Astrocyte of the cerebellum (primary cell): ENCODE measurements at places on chromosomes 5 and 9.

DNA sequence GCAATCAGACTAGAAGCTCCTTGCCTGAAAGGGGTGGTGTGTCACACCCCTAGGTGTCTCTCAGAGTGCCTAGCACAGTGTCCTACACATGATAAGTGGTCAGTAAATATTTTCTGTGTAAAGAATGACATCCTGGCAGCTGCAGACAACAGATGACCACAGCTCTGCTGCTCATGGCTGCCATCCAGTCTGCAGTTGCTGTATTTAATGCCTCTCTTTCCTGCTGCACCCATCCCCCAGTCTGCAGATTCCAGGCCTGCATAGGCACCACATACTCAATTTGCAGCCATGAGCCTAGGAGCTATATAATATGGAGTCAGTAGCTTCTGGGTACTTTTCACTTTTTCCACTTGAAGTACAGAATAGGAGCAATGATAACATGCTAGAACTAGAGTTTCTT lies 94.9 kb upstream of the NR4A3 start:
- no peak for DNase-seq

DNA sequence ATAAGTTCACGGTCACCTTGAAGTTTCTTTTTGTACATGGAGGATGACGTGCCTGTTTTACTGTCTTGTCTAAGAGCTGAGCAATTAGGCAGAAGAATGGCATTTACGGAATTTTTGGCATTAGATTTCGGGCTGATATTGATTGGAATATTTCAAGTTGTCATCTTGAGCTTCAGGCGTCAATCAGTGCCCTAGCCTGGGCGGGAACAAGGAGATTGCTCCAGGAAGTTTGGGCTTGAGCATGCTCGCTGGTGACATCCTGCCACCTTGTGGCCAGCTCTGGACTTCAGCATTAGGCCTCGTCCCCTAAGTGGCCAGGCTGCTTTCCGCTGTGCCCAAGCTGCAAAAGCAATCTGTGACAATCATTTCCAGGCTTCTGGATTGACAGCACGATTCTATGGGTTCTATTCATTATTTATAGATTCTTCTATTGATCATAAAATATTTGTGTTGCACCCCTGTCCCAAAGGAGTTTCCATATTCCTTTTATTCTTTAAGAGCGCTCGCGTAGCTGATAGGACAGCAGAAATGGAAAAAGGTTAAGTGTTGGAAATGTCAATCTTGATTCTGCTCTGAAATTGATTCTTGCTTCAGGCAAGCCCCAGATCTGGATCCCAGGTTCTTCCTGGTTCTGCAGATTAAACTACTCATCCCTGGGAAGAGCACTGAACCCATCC lies 79.3 kb downstream of the SLC28A3 start:
- peak; percentile 55 for DNase-seq

DNA sequence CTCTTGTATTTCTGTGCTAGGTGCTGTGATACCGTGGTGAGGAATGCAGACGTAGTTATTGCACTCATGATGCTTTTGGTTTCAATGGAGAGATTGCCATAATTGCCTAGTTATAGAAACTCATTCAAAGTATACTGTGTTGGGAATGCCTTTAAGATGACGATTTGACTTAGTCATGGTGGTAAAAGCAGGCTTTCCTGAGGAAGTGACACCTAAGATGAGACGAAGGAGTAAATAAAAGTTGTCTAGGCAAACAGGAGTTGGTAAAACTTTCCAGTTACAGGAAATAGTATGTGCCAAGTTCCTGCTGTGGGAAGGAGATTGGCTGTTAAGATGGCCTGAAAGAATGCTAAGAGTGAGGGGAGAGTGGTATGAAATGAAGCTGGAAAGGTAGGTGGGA lies 48.1 kb downstream of the FOCAD start:
- DNase-seq = peak; percentile 37

DNA sequence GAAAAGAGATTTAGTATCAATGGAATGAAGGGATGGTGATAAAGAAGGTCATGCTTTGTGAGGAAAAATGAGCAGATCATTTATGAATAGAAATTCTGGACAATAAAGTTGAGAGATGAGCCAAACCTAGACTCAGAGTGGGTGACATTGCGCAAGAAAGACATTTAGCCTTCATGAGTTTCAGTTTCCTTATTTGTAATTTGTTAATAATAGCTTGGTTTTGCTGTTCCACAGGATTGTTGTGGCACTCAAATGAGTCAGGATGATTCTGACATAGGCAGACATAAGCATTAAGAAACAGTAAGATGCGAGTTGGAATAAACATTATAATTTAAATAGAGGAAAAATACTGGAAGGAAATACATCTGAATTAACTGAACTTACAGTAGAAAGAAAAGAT lies 34.8 kb downstream of the ITGA2 start:
- DNase-seq = no peak

- DNase-seq = no peak
Observed at GRCh38 chr9:98357921-98358535, 102.6 kb upstream of the TBC1D2 start.

DNA sequence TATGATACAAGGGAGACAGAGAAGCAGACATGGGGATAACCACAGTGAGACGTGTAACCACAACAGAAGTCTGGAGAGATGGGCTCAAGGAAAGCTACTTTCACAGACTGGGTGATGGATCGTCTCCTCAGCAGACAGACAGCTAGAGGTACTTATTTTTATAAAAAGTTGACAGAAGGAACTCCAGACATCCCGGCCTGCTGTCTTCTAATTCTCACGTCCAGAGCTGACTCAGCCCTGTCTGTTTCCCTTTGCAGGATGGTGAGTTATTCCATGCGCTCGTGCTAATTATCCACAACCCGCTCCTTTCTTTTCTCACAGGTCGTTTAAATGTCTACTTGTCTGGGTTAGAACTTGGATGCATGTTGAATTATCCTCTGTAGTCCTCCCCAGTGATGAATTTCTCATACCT lies 304.5 kb downstream of the CWC27 start:
- no peak for DNase-seq

GRCh38 chr5:40402007-40402364 lies 277.7 kb upstream of the PTGER4 start:
- no peak for DNase-seq

DNA sequence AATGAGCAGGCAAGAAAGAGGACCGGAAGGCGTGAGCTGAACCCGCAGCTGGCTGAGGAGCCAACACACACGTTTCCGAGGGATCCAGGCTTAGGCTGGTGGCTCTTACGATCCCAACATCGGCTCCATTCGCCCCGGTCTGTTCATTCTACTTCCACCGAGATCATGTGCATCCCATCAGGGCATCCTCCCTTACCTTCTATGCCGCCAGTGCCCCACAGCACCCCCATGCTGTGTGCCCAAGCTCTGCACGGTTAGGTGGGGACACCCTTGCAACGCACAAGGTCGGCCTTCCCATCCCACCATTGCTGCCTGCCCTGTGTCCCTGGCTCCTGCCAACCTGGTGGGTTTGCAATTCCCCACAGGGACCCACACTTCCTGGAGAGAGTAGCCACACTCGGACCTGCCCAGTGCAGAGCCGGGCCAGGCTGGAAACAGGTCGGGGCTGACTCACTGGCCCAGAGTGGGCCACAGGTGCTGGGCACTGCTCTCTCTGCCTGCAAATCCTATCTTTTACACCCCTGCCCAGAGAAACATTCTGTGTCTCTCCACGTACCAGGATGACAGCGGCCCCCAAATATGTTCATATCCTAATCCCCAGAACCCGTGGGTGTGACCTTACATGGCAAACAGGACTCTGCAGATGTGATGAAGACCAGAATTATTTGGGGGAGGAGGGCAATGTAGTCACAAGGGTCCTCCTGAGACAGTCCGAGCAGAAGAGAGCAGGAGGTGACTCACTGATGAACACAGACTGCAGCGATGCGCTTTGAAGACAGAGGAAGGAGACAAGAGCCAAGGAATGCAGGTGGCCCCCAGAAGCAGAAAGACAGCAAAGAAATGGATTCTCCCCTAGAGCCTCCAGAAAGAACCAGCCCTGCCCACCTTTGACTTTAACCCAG lies 182.2 kb downstream of the AUH start:
- DNase-seq = no peak

- no peak for DNase-seq
Observed at GRCh38 chr9:34690983-34691935, at the start of gene CCL19. Gene CCL19, minus strand, starts transcription at chr9:34691276. Its CDS starts 137 bp downstream, at chr9:34691139.

DNA sequence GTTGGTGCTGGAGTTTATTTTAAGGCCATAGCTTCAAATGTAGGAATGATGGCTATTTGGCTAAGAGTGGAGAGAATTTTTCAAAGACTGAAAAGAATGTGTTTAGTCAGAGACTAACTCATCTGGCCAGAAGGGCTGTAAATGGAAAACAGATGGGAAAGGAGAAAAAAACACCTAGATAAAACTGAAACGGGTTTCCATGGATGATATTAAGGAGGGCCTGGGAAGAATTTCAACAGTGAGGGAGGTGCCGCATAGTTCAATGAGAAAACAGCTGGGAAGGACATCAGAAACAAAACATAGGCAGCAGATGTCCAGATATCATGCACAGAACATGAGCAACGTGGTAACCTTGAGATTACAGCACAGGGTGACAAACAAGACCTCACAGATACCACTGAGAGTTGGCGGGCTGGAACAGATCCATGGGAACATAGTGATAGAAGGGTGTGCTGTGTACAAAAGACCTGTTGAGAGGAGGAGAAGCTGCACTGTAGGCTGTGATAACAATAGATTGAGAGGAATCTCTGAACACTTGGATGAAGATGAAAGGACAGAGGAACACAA lies 31.2 kb upstream of the RAD23B start:
- peak; percentile 73 for DNase-seq

- peak; percentile 91 for DNase-seq
Observed at GRCh38 chr5:73591102-73591695, 25.7 kb downstream of the UTP15 start.

DNA sequence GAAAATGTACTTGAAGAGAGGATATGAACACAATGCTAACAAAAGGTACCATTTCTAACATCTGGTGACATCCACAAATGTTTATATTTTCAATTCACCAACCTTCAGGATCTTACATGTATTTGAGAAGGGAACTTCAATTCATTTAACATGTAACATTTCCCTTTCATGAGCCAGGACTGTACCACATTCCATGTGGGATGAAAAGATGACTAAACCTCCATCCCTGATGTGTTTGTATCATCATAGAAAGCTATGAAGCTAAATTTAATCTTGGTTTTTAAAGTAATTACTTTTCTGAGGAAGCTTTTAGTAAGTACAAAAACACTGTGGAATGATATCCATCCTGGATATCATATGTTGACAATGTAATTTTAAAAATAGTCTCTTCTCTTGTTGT lies 78.2 kb upstream of the GNA14 start:
- no peak for DNase-seq

GRCh38 chr5:115838885-115839518 lies 2.4 kb downstream of the ATG12 start:
- no peak for DNase-seq

GRCh38 chr5:74948031-74948546 lies 81.9 kb upstream of the FAM169A start:
- no peak for DNase-seq

DNA sequence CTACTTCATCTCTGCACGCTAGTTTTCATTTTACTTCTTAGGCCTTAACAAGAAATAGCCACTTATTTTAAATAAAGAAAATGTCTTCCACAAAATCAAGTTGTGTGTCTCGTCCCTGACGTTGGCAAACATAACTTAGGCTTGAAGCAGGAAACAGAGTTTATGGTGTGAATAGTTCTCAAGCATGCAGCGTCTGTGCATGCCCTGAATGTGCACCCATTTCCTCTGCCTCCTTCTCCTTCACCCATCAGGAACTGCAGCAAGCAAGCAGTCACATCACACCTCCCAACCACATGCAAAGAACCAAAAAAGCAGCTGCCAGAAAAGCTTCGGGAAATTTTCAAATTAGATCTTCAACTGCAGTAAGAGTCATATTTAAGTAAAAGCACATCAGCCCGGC lies 424.0 kb upstream of the IRX4 start:
- DNase-seq = no peak

GRCh38 chr5:179265514-179266290 lies 79.6 kb downstream of the ADAMTS2 start:
- peak; percentile 85 for DNase-seq

GRCh38 chr9:38421498-38422211 lies 2.6 kb downstream of the IGFBPL1 start:
- no peak for DNase-seq

DNA sequence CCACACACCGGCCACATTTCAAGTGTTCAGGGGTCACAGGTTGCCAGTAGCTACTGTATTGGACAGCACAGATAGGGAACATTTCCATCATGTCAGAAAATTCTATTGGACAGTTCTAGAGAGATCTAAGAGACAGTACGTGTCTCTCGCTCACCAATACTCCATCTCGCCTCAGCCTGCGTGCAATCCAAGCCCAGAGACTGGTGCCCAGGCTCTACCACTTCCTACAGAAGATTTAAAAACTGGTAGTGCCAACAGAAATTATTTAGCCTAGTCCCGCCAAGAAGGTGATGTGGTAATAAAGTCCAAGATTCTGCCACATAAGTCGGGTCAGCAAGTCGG lies 390 bp upstream of the SNX2 start:
- DNase-seq = no peak

DNA sequence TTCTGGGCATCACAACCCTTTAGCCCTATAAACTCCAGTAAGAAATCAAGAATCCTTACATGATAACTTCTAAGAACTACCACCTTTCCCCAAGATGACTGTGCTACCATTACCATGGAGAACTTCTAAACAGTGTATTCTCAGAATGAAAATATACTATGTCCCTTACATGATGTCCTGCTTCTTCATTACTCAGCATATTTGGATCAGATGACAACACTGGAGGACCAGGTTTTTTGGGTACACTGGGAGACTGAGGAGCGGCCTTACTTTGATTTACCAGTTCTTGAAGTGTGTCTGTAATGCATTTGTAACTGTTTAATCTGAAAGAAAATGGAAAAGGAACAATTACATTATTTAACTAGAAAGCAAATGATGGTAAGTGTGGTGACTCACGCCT lies 55.7 kb upstream of the CPLANE1 start:
- DNase-seq = no peak

DNA sequence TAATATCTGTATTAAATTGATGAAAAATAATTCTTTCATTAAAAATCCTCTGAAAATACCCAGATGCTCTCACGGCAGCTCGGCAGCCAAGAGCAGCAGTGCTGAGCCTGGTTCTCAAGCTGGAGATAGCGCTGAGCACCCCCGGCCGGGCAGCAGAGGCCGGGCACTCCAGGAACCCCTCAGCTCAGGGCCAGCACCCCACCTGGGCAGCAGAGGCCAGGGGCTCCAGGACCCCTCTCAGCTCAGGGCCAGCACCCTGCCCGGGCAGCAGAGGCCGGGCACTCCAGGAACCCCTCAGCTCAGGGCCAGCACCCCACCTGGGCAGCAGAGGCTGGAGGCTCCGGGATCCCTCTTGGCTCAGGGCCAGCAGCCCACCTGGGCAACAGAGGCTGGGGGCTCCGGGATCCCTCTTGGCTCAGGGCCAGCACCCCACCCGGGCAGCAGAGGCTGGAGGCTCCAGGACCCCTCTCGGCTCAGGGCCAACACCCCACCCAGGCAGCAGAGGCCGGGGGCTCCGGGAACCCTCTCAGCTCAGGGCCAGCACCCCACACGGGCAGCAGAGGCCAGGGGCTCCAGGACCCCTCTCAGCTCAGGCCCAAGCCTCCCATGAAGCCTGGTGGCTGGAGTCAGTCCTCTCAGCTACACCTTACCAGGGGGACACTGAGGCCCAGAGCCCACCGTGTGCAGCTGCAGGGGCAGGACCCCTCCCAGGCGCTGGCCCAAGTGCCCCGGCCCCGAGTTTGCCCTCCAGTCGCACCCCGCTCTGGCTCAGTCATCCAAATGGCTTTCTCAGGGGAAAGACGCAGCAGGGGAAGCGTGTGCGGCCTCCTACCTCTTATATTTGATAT lies 21.7 kb downstream of the CLPTM1L start:
- no peak for DNase-seq

GRCh38 chr5:167694325-167695147 lies 596.9 kb upstream of the WWC1 start:
- no peak for DNase-seq
